Inflammatory macrophage treated with lipopolysaccharide for 1 hour (primary cell): ENCODE measurements at places on chromosomes 6 and 20.

- no peak for DNase-seq
These were observed 1.6 kb downstream of the POLR1H start for GRCh38 chr6:30062471-30063178.

DNA sequence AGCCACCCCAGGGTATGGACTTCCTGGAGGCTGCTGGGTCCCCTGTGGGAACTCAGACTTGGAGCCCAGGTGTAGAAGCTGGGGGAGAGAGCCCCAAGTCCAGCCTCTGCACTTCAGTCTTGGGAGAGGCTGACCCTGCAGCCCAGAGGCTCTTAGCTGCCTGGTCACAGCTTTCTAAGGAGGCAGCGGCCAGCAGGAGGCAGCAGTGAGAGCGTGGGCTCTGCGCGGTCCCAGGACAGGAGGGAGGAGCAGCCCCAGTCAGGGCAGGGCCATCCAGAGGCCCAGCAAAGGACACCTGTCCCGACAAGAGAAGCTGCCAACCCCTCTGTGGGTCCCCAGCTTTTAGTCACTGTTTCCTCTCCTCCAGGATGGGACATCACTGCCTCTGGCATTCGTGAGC, 9.4 kb downstream of the TREML2 start:
- peak; percentile 41 for DNase-seq

GRCh38 chr20:59153355-59153681, 10.3 kb upstream of the ZNF831 start:
- DNase-seq, result no peak

DNA sequence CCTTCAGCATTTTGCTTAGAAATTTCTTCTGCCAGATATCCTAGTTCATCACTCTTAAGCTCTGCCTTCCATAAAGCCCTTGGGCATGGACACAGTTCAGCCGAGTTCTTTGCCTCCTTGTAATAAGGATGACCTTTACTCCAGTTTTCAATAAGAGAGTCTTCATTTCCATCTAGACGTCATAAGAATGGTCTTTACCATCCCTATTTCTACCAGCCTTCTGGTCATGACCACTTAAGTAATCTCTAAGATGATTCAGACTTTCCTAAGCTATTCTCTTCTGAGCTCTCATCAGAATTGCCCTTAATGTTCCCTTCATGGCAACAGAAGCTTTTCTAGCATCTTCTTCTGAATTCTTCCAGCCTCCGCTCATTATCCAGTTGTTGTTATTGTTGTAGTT, 126.1 kb downstream of the TFAP2C start:
- DNase-seq, result no peak

- DNase-seq, result no peak
These were observed 102.8 kb upstream of the BEND3 start for GRCh38 chr6:107218142-107218541.

DNA sequence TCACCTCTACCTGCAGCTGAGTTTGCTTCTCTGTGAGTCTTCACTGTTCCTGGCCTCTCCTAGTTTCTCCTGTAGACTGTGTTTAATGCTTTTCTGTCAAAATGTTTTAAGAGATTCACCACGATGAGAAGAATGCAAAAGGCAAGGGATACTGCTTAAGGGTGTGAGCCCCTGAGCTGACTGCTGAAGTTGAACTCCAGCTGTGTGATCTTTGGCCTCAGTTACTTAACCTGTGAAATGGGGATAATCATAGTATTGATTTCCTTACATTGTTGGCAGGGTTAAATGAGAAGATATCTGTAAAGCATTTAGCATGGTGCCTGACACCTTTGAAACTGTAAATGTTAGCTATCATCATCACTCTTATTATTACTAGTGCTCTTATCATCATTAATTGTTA, 230.2 kb upstream of the MYLIP start:
- DNase-seq, result no peak

DNA sequence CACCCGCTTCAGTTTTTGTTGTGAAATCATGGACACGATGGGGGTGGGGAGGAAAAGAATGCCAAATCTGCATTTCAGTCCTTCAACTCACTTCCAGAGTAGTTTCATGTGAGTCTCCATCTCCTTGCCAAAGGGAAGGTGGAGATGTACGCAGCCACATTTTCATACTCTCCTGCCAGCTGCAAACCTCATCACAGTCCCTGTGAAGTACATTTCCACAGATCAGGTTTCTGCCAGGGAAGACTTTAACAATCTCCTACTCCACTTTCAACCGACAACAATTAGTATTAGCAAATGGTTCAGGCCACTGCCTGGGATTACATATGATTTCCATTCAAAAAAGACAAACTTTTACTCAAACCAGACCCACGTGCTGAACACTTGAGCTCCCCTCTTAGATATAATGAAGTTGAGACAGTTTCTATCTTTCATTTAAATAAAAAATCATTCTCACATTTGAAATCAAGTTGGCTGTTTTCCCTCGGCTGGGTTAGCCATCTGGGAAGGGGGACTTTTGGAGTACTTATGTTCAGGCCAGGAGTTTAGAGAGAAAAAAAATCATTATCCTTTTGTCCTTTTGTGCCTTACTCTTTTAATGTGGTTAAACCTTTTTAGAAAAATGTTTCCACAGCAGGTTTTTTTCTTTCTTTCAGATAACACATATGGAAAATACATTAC, 51.0 kb upstream of the CEP162 start:
- no peak for DNase-seq

- no peak for DNase-seq
These were observed 677.3 kb upstream of the AGPAT4 start for GRCh38 chr6:161951126-161951525.
